ENCODE measurements at places on chromosomes 4 and X.

- no peak for DNase-seq
These were observed 89.6 kb downstream of the RTL5 start for GRCh38 chrX:72041871-72042851.

- DNase-seq, result no peak
These were observed 112.8 kb upstream of the EOLA2 start for GRCh38 chrX:150051096-150051495.

DNA sequence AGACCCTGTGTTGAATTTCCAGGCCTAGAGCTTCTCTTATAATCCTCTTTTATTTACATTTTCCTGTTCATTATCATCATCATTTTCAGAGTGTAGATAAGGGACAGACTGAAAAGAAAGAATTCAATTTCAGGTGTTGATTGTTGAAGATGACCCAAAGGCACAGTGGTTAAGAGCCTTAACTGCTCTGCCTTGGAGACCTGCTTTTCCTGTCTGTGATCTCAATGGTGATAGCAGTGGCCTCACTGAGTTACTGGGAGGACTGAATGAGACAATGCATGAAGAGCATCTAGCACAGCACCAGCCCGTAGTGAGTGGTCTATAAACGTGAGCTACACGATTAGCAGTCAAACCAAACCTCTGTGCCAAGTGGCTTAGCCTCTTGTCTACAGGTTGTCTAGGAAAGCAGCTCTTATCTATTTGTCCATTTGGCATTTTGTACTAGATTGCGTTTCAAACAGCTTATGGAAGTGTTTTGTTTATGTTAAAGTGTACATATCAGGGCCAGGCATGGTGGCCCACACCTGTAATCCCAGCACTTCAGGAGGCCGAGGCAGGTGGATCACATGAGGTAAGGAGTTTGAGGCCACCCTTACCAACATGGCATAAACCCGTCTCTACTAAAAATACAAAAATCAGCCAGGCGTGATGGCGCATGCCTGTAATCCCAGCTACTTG, 41.5 kb downstream of the SETD7 start:
- no peak for DNase-seq

- DNase-seq, result peak; percentile 77
These were observed 822.1 kb upstream of the GALNTL6 start for GRCh38 chr4:170990989-170991589.

GRCh38 chr4:24794480-24794879, 893 bp upstream of the SOD3 start:
- no peak for DNase-seq

DNA sequence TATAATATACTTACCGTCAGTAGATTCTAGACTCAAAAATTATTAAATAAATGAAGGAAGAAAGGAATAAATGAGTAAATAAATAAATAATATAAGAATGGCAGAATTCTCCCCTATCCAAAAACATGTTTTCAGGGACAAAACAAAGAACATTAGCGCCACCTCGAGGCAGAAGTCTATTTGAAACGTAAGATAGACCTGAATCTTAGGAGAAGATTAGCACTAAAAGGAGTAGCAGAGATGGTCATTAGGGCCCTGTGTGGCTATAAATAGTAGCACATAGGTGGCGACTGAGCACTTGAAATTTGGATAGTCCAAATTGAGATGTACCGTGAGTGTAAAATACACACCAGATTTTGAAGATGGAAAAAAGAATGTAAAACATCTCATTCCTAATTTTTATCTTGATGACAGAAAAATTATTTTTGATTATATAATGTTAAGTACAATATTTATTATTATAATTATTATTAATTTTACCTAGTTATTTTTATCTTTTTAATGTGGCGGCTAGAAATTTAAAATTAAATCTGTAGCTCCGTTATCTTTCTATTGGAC, 24.3 kb upstream of the SRD5A3 start:
- peak; percentile 76 for DNase-seq

- DNase-seq, result no peak
These were observed 28.6 kb upstream of the ARHGAP24 start for GRCh38 chr4:85446141-85446861.

DNA sequence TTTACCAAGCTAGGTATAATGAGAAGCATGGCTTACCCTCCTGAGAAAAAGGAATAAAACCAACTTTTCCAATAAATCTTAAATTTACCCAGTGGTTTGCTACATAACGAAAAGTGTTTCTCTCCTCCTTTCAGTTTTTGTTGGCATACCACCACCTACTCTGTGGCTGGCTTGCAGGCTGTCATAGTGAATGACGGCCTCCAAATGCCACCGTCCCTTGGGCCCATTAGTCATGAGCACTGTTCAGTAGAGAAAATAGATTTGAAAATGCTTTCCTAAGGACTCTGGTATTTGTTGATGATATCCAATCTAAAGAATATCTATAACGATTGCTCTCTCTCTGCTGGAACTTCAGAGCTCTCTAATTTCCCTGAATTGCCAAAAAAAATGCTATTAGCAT, 488.3 kb downstream of the MAGEE1 start:
- no peak for DNase-seq

GRCh38 chr4:16055471-16055870, 28.4 kb downstream of the PROM1 start:
- DNase-seq, result no peak

DNA sequence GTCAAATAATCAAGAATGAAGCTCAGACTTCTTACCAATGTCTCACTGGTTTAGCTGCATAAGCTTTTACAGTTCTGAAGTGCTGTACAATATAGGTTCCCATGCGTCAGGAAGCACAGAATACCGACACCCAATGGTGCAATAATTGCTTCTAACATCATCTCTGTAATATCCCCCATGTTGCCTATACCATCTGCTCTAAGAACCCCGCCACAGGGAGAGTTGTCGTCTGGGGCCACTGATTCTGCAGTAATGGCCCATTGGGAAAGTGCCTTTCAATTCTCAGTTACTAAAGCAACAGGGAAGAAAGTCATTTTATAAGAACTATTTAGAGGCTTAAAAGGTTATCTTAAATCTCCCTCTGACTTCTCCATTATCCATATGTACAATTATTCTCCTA, 94.9 kb downstream of the GLRA3 start:
- no peak for DNase-seq

- DNase-seq, result no peak
These were observed 472.5 kb downstream of the INPP4B start for GRCh38 chr4:142373610-142374009.

DNA sequence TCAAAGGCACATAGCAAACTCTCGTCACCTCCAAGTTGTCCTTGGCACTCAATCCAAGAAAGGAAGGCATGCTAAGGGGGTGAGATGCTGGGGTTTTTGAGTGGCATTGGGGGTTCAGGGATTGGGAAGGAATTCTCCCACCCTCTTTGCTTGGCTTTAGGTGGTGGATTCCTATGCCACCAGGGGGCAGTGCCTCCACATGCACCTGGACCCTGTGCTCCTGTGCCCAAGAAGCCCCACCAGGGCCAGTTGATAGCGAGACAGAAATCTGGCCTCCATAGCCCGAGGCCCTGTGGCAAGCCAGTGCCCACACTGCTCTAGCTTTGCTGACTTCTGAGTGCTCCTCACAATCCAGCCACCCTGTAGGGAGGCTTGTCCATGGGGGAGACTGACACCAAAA, 2.0 kb upstream of the FATE1 start:
- DNase-seq, result peak; percentile 28

- no peak for DNase-seq
These were observed 100.2 kb upstream of the TMEM164 start for GRCh38 chrX:109902665-109903064.

DNA sequence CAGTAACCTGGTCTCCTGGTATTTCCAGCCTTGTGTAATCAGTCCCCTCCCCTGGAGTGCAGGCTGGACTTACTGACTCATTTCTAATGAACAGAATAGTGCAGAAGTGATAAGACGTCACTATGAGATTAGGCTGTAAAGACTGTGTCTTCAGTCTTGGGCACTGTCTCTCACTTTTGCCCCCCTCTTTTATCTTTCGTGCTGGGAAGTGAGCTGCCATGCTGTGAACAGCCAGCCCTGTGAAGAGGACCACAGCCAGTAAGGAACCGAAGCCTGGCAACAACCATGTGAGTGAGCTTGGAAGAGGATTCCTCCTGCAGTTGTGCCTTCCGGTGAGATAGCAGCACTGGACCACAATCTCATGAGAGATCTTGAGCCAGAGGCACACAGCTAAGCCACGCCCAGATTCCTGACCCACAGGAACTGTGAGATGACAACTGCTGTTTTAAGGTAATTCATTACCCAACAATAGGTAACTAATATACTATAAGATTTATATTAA, 67.5 kb upstream of the GPR34 start:
- DNase-seq, result peak; percentile 58

DNA sequence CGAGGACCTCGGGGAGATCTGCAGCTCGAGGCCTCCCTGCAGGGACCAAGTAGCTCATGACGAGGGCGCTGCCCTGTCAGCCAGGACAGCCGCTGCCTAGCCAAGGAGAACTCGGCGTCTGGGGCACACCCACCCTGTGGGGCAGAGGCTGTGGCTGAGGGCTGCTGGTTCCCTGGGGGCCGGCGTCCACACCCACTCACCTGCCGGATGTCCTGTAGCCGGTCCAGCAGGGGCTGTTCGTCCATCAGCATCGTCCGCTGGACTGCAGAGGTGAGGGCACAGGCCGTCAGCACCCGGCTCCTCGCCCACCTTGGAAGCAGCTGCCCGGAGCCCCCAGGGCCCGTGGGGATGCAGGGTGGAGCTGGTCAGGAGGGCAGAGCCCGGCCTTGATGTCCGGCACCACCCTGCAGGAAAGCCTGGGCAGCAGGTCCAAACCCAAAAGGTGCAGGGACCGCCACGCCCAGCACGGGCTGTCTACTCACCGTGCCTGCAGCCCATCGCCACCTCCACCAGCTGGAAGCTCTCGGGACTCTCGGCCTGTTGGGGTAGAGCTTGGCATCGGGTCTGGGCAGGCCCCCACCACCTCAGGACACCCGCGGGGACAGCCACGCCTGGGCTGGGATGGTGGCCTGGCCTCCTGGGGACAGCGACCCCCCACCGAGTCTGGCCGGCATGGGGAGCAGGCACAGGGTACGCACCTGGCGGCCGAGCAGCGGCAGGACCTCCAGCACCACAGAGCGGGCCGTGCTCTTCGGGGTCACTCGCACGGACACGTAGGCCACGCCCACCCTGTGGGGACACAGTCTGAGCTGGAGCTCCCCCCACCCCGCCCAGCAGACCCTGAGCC, 6.9 kb downstream of the DGKQ start:
- DNase-seq, result no peak

DNA sequence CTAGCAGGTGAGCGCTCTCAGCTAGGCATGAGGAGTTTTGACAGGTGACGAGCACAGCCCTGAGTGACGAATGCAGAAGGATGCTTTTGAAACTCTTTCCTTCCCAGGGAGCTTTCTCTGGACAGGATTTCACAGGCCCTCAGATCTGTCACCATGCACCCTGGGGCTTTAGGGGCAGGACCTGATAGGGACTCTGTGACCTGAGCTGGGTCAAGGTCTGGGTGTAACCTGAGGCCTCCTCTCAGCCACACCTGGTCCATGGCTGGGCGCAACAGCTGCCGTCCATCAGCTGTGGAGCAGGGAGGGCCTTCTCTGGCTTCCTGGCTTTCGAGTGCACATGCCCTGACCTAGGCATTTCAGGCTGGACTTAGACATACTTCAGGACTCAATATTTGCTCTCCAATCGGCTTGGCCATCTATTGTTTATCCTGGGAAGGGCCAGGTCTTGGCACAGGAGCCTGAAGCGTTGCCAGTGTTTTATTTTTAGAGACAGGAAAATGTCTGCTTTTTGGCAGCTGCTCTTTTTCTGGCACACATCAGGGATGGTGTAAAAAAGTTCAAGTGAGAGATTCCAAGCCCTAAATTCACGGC, 56.4 kb downstream of the C4orf51 start:
- DNase-seq, result no peak

GRCh38 chr4:24644983-24645764, 60.8 kb upstream of the DHX15 start:
- DNase-seq, result no peak

DNA sequence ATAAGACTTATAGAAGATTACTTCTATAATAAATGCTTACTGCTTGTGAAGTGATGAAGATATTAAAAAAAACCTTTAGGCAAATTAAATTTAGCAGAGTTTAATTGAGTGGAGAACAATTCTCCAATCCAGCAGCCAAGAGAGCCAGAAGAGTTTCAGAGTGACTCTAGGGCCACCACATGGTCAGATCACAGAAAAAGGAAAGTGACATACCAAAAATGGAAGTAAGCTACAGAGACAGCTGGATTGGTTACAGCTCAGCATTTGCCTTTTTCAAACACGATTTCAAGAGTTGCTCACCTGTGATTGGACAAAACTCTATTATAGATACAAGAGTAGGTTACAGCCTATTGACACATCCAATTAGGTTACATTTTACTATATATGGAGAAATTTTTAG, 79.0 kb upstream of the TRAM1L1 start:
- peak; percentile 31 for DNase-seq

DNA sequence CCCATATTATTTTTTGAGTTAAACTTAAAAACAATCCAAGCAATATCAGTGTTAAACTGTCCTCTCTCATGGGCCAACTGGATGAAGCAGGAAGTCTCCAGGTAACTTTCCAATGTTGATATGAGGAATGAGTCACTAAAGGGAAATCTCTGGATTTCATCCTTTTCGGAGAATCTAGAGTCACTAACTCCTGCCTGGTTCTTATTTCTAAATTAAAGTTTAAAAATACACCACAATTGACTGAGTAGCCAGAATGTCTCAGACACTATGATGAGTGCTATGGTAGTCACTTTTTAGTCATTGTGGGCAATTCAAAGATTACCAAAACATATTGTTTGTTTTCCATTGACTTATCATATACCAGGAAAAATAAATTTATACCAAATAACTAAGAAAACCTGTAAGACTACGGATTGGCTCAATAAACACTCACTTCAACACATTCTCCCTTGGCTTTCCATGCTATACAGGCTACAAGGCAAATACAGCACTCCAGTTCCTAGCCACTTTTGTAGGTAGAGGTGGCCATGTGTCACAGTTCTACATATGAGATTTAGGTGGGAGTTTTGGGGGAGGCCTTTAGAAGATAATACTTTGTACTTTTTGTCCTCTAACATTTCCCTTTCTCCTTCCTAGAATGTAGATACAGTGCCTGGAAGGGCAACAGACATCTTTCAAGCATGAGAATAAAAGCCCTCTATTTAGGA, 8.6 kb downstream of the SLC9B2 start:
- DNase-seq, result no peak

DNA sequence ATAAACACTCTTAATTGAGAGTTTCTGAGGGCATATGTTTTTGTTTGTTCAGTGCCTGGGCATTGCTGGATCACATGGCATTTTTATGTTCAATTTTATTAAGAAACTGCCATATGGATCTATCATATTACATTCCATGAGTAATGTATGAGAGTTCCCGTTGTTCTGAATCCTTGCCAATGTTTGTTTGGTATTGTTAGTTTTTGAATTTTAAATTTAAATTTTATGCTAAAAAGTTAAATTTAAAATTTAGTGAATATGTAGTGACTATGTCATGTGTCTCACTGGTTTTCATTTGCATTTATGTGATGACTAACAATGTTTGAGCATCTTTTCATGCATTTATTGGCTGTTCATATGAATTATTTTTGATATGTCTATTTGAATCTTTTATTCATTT, 54.8 kb upstream of the GEMIN8 start:
- DNase-seq, result no peak

- no peak for DNase-seq
These were observed 4.9 kb downstream of the STATH start for GRCh38 chr4:70000711-70001110.

Measured in KBM-7 (cell line).